Bronchial epithelial cell (primary cell): ENCODE measurements at places on chromosomes 5 and 9.
A peak's percentile ranks its signal among the peaks of the same experiment; 100 is the strongest.

DNA sequence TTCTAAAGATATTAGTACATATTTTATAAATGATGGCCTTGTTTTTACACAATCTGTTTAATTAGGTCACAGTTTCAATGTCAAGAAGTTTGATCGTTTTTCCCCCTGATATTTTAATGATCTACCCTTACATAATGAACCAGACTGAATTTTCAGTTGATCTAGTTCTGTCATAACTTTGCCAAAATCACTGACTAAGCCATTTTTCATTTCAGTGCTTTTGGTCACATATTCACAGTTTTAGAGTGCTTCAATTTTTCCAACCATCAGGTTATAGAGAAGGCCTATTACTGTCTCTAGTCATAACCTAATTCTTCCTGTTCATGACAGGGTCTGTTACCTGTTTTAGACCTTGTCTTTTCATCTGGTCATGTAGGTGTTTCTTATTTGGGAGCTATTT is 577.9 kb upstream of the PTPRD start:
- no peak for DNase-seq

- no peak for DNase-seq
Observed at GRCh38 chr9:112789473-112789872, 38.9 kb downstream of the SNX30 start.

DNA sequence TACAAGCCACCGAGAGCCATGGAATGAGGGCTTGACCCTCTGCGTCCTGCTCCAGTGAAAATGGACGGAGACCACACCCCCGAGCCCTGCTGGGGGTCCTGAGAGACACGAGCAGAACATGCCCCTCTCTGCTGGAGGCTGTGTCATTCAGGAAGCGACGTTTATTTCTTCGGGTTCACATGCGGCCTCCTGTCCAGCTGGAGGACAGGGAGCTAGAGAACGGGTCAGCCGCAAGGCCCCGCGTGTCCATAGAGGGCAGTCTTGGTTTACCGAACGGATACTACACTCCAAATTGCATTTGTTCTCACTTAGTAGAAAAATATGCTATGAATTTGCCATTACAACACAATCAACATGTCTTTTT is 36.1 kb downstream of the MRPL36 start:
- DNase-seq = peak; percentile 21

- DNase-seq = no peak
Observed at GRCh38 chr5:172835290-172835993, 1.4 kb downstream of the ERGIC1 start.

DNA sequence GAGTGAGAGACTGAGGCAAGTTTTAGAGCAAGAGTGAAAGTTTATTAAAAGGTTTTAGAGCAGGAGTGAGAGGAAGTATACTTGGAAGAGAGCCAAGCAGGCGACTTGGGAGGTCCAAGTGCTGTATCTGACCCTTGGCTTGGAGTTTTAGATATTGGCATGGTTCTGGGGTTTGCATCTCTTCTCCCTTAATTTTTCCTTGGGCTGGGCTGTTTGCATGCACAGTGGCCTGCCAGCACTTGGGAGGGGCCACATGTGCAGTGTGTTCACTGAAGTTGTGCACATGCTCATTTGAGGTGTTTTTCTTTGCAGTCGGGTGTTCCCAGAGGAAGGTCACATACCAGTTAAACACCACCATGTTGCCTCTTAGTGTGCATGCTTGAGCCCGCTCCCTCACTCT is 464.1 kb downstream of the DMRT2 start:
- peak; percentile 25 for DNase-seq

DNA sequence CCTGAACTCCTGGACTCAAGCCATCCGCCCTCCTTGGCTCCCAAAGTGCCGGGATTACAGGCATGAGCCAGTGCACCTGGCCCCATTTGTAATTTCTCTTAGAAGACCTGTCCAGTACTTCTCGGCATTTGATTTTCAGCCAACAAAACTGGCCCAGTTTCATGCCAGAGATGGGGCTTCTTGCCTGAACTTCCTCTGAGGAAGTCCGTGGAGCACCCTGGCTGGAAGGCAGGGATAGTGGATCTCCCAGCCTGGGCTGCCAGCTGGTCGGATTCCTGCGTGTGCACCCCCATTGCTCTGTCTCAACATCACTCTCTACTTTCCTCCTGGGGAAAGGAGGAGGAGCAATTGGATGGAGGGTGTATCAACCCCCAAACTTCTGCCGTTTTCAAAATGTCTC is 39.0 kb downstream of the FAM78A start:
- no peak for DNase-seq

- no peak for DNase-seq
Observed at GRCh38 chr9:12502520-12502919, 190.7 kb upstream of the TYRP1 start.

GRCh38 chr9:90296539-90296938 is 346.1 kb downstream of the DIRAS2 start:
- no peak for DNase-seq

DNA sequence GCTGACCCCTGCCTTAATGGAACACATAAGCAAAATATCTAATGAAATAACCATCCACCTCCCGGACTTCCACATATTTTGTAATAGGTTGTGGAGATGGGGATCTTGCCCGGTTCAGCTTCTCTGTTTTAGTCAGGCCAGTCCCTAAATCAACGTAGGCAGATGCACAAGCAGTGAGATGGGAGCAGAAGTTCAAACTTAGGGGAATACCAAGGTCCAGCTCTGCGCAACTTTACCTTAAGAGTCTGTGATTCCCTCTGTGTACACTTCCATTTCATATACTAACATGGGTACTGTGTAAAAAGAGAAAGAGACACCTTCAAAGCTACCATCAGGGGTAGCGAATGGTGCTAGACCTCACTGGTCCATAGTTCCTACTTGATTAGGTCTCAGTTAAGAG is 110.9 kb downstream of the NTRK2 start:
- no peak for DNase-seq

DNA sequence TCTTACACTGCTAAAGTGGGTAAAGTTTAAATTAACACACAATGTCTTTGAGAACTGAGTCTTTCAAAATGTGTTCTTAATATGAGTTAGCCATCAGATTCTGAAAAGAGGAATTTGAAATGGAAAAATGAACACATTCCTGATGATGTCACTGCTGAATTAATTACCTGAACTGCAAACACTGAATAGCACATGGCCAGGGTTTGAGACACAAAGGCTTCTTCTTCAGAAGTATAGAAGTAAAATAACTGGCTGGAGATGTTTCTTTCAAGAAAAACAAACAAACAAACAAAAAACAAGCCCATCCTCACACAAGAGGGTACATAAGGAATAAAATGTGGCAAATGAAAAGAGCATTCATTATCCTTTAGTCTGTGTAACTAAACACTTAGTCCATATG is 7.1 kb downstream of the GLIS3 start:
- no peak for DNase-seq

- no peak for DNase-seq
Observed at GRCh38 chr9:133842174-133842573, 104.0 kb upstream of the SARDH start.

- no peak for DNase-seq
Observed at GRCh38 chr9:123424131-123424530, 68.1 kb downstream of the CRB2 start.

DNA sequence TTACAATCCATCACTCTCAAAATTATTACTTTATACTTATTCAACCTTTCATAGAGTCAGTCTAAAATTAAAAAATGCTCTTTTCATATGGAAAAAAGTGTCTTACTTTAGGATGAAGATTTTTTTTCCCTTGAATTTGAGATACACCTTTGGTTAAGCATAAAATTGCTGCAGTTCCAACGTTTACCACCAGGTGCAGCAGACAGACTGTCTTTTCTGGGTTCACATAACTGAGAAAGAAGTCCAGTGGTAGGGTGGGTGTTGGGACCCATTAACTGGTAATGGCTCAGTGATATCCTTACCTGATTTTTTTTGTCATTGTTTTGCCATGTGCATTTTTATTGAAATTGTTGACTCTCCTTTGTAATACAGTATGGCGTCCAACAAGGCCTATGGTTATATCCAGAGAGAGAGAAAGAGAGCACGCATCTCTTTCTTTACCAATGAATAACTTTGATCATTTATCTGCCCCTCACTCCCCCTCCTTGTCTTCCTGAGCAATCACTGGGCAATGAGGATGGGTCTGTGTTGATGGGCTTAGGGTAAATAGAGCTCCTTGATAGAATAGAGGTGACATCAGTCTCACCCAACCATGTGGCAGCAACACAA is 98.4 kb downstream of the FBXL7 start:
- DNase-seq = peak; percentile 22

DNA sequence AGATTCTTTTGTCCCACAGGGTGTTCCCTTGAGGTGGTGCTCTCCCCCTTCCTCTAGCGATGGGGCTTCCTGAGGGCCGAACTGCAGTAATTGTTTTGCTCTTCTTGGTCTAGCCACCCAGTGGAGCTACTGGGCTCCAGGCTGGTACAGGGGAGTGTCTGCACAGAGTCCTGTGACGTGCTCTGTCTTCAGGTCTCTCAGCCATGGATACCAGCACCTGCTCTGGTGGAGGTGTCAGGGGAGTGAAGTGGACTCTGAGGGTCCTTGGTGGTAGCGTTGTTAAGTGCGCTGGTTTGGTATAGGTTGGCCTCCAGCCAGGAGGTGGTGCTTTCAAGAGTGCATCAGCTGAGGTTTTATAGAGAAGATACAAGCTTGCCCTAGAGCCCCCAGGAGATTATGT is 20.4 kb upstream of the CEP72 start:
- DNase-seq = no peak

DNA sequence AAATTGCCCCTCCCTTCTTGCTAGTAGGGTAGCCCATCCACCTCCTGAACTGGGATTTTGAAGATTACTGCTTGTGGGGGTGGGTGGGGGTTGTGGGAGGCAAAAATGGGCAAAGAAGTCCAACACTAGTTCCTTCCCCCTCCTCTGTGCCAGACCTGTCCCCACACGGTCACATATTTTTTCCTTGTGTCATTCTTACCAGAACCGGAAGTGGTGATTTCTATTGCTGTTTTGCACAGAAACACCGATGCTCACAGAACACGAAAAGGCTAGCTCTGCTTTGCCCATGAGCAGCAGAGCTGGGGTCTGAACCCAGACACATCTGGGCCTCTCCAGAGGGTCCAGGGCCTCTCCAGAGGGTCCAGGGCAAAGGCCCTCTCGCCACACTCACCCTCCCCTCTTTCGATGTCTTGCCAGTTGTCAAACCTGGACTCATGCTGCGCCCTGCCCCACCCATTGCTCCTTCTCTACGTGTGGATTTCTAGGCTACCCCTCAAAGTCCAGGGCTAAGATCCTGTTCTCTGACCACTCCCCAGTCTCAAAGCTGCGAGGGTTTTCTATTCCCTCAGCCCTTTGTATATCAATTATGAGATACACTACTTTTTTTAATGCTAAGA is 264.4 kb upstream of the MSX2 start:
- DNase-seq = peak; percentile 12

DNA sequence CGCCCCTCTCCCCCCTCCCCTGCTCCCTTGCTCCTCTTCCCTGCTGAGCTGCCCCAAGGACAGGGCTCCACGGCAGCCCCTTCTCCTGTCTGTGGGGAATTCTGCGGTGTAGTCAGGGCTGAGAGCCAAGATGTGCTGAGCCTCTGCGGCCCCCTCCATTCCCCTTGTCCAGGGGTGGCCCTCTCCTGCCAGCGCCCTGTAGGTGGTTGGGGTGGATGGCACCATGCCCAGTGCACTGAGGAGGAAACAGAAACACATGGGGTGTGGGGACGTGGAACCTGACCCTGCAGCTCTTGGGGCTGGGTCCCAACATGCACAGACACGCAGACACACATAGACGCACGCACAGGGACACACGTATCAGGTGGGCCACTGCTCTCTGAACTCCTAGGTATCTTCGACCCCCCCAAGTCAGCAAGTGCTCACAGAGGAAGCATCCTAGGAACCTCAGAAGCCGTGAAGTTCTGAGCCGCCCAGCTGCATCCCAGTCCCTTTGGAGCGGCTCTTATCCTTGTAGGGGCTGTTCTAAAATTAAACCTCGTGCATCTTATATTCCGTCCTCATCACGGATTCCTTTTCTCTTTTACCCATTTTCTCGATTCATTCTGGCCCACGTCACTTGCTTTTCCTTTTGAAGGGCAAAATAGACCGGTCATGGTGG is 64.8 kb downstream of the HMCN2 start:
- peak; percentile 51 for DNase-seq
